ENCODE measurements at places on chromosomes 4 and X.
A peak's percentile ranks its signal among the peaks of the same experiment; 100 is the strongest.

- DNase-seq: no peak
Observed at GRCh38 chr4:125266901-125267604, 47.7 kb upstream of the FAT4 start.

DNA sequence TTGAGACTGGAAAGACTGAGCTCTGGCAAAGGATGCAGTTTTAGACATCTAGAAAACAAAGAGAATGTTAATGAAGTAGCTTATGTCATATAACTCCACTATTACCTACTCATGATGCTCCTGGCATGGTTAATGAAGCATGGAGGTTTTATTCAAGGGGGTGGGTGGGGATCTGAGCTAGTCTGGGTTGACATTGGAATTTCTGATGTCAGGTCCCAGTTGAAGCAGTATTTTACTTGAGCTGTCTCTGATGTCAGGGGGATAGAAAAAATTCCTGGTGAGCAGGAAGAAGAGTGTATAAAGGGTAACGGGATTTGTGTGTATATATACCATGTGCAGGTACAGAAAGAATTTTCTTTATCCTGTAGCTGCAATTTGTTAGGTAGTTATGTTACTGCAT, 102.0 kb downstream of the ELOVL6 start:
- no peak for DNase-seq

DNA sequence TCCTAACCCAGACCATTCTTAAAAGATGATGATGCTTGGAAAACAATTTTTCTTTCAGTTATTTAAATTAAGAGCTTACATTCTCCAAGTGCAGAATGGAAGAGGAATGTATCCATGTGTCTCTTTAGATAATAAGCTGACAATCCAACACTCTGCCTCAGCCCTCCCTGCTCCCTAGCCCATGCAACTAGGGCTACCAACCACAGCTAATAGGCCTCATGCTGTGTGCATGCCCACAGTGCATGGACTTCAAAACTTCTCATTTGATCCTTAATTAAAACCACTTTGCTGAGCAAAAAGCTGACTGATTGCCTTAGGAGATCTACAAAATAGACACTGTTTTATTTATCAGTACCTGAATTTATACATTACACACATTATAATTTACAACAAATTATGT, 473.9 kb downstream of the GALNTL6 start:
- no peak for DNase-seq

- DNase-seq: no peak
Observed at GRCh38 chr4:3354455-3354811, 61.6 kb downstream of the RGS12 start.

DNA sequence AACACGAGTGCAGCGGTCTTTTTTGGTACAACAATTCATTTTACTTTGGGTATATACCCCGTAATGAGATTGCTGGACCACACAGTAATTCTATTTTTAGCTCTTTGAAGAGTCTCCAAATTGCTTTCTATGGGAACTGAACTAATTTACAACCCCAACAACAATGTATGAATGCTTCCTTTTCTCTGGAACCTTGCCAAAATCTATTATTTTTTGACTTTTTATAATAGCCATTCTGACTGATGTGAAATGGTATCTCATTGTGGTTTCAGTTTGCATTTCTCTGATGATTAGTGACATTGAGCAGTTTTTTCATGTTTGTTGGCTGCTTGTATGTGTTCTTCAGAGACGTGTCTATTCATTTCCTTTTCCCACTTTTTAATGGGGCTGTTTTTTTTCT, 240.8 kb downstream of the STK32B start:
- DNase-seq: no peak

- no peak for DNase-seq
Observed at GRCh38 chrX:150229481-150229880, 133.6 kb upstream of the MAMLD1 start.

DNA sequence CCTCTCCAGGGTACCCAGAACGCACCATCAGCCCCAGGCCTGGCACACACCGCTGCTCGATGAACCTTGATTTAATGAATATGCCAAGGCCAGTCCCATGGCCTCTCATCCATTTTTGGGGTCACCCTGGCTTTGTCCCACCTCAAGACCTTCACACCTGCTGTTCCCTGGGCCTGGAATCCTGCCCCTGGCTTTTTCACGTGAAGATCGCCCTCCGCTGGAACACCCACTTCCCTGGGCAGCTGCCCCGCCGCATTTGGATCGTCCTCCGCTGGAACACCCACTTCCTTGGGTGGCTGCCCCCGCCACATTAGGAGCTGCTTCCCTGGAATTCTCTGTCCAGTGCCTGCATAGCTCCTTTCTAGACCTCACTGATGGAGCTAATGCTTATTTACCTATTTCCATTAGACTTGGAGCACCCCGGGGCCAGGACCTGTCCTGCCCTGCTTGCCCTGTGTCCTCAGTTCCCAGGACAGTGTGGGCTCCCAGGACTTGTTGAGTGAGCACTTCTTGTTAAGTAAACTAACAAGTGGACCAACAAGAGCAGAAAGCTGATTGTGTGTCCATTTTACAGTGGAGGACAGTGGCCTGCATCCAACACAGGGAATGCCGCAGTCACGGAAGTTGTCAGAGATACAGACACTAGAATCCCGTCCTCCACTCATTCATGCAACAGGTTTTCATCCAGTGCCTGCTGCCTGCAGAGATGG, 12.5 kb downstream of the BLOC1S4 start:
- DNase-seq: no peak

DNA sequence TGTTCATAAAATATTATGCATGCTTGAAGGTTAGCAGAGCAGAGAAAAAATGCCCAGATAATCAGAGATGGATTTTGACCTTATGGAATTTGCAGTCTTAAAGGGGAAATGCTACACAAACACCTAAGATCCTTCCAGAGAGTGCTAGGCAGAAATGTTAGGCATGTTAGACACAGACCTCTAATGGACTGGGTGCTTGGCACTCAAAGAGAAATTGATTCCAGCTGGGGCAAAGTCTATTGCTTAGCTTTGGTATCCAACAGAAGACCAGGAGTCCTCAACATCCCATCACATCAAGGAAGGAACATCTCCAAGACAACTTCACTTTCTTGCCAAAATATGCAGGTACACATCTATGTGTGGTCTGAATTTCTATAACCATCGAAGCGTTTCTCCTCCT, 32.2 kb upstream of the PPARGC1A start:
- no peak for DNase-seq

GRCh38 chr4:156673483-156673882, 298.1 kb downstream of the PDGFC start:
- DNase-seq: no peak

GRCh38 chrX:119067023-119067739, 5.6 kb upstream of the CT47C1 start:
- peak; percentile 12 for DNase-seq

DNA sequence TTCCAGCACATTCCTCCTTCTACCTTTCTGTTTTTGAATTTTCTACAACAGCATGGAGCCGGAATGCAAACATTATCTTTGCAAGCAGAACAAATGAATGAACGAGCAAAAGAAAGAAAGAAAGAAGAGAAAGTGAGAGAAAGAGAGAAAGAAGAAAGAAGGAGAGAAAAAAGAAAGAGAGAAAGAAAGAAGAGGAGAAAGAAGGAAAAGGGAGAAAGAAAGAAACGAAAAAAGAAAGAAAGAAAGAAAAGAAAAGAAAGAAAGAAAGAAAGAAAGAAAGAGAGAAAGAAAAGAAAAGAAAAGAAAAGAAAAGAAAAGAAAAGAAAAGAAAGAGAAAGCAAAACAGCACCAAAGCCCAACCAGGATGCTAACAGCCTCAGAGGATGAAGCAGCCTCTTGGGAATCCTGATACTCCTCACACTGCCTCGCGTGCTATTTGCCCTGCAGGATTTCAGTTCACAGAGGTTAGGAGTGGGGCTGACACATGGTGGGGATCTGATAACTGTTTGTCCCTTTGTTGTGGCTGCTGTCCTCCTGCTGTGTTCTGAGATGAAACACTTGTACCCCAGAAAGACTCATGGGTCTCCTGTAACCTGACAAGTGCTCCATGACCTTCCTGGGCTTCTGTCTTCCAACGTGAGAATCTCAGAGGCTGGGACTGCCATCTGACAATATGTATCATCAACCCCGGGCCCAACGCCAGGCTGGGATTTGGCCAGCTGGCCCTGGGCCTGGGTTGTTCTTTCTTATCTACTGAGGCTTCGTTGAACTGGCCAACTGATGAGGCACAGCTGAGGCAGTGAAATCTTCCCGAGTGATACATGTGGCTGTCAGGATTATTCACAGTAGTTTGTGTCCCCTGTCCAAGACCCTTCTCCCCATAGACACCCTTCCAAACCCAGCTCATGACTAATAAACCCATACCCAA, 61.0 kb downstream of the SEPSECS start:
- no peak for DNase-seq

DNA sequence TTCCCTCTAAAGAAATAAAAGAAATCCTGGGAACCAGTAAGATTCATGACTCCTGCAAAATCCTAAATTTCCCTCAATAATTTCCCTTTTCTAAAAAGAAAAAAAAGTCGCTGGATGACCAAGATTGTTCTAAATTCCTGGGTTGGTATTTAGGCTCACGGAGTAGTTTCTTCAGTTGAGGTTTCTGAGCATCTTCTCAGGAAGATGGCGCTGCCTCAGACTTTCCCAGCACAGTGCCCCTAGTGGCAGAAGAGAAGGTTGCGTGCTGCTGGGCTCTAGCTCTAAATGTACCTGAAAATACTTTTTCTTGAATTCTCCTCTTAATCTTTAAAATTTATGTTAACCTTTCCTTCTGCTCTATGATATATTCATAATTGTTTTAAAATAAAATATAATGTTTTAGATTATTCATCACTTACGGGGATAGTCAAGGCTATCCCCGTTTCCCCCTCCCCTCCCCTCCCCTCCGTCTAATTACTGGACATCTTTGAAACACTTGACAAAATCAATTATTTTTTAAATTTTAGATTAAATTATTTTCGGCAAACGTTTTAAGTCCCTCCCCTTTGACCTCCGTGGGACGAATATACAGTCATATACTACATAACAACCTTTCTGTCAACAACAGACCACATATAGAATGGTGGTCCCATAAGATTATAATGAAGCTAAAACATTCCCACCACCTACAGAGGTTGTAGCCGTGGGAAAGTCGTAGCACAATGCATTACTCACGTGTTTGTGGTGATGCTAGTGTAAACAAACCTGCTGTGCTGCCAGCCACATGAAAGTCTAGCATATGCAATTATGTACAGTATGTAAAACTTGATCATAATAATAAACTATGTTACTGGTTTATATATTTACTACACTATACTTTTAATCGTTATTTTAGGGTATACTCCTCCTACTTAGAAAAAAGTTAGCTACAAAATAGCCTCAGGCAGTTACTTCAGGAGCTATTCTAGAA, 41.0 kb upstream of the GATB start:
- peak; percentile 45 for DNase-seq

DNA sequence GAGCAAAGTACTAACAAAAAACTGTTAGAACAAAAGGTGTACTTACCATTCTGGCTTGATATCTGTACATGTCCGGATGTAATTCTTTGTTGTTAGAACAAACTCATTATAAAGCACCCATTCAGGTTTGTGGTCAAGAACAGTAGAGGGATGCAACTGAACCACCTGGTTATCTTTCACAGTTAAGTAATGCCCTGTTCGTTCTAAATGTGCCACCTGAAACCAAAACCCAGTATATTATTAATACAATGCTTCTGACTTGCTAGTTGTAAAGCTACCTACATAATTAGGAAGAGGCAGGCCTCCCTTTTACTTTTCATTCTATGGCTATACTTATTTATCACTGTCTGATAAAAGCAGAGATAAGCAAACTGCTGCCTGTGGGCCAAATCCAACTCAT, 54.8 kb downstream of the DHX15 start:
- DNase-seq: no peak

GRCh38 chr4:118921786-118922185, 33.1 kb downstream of the SYNPO2 start:
- DNase-seq: no peak

- DNase-seq: no peak
Observed at GRCh38 chrX:70439016-70439415, 5.6 kb upstream of the DLG3 start.

DNA sequence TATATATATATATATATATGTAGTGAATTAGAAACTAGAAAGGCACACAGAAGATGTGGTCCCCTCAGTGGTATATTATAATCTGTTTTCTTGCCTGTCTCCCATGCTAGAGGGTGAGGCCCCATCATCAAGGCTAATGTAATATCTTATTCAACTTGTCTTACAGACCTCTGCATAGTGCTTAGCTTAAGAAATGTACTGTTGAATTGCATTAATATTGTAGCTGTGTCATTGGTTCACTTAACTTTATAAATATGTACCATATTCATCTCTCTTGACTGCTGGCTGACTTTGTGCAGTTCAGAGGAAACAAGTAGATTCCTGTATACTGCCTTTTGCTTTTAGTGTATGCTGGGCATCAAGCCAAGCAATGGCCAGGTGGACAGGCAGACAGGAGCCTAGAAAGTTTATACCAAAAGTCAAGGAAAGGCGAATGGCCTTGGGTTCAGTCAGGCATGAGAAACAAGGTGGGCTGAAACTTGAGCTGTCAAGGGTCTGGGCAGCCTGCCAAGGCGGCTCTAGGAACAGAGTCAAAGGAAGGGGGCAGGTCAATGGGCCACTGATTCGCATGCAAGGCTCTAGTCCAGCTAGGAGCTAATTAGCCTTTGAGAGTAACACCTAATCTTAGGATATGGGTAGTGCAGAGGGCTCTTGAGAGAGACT, 78.8 kb upstream of the LEF1 start:
- DNase-seq: no peak

- no peak for DNase-seq
Observed at GRCh38 chrX:150371877-150372276, 8.8 kb downstream of the MAMLD1 start.

GRCh38 chr4:153649572-153649991, 34.5 kb upstream of the TLR2 start:
- DNase-seq: no peak
